C1 segment of cervical spinal cord (tissue), 14 donors: ENCODE measurements at places on chromosomes 2 and 18.

DNA sequence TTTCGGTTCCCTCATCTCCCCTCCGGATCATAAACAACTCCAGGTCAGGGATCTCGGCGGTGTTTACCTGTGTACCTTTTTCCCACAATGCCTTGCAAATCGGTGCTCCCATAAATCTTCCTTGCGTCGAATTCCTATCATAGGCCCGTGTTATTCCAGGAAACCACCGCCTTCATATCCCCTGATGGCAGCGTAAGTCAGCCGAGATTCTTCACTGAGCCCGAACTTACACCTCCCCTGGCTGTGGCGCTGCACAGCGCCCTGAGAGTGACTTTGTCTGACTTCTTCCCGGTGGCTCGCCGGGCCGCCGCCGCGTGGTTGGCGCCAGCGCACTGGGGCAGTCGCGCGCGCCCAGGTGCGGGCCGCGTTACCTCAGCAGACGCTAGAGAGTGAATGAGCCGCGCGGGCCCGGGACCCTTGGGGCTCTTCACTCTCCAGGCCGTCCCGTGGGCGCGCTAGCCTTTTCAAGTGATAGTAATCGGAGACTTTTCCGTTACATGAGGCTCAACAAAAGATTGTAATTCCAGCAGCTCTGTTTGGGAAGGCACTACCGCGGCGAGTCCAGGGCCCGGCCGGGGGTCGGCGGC lies 101.6 kb downstream of the SPTBN1 start:
- no peak for DNase-seq

DNA sequence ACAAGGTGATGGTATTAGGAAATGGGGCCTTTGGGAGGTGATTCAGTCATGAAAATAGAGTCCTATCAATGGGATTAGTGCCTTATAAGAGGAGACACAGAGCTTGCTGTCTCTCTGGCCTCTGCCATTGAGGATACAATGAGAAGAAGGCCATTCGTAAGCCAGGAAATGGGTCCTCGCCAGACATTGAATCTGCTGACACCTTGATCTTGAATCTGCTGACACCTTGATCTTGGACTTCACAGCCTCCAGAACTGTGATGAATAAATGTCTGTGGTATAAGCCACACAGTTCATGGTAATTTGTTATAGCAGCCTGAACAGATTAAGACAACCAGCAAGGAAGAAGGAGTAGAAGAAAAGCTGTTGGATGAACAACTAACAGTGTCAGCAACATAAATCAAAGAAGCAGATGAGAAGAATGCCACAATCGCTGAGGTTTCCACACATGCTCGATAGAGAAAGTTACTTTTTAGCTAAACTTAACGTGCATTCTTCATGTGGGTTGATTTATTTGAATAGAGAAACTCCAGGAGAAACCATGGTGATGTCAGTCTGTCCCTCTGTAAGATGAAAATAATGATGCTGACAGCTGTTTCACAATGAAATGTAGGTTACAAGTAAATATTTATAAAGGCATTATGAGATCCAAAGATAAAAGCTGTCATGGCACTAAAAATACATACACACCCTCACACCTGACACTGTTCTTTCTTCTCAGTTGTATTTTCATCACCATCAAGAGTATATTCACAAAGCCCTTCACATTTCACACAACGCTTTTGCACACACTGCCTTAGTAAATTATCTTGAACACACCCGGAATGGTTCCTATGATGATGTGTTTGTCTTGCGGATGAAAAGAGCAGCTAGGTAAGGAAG lies 153.7 kb upstream of the NCK2 start:
- no peak for DNase-seq

DNA sequence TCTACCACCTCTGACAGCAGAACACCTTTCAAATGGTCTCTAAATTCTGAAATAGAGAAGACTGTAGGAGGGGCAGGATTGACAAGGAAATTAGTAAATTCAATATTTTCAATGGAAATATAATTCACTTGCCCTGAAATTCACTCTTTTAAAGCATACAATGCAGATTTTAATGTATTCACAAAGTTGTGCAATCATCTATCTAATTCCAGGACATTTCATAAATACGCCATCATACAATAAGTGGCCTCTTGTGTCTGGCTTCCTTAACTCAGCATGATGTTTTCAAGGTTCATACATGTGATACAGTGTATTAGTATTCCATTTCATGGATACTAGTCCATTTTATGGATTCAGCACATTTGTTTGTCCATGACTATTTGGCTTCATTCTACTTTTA lies 74.2 kb downstream of the ZRANB3 start:
- no peak for DNase-seq

GRCh38 chr2:181363164-181363563 lies 94.0 kb upstream of the ITGA4 start:
- DNase-seq, result no peak

DNA sequence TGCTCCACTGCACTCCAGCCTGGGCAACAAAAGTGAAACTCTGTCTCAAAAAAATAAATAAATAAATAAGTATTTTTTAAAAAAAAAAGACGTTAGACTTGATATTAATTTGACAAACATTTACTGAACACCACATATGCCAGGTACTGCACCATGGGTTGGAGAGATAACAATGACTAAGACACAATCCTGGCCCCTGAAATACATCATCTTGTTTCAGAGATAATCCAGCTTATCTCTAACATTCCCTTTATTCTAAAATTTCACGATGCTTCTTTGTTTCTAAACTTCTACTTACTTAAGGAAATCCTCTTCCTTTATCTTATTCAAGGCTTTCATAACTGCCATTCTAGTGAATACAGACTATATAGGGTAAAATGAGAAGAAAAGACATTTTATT lies 55.0 kb upstream of the PEX13 start:
- no peak for DNase-seq

DNA sequence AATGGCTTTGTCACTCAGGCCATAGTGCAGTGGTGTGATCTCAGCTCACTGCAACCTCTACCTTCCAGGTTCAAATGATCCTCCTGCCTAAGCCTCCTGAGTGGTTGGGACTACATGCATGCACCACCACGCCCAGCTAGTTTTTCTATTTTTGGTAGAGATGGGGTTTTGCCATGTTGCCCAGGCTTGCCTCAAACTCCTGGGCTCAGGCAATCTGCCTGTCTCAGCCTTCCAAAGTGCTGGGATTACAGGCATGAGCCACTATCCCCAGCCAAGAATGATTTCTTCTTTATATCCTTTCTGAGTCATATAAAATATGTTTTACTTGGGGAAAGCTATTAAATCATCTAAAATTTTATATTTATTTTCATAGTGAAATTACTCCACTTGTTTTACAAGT lies 61.3 kb downstream of the CYBRD1 start:
- DNase-seq, result no peak

GRCh38 chr2:36455788-36456187 lies 100.2 kb downstream of the CRIM1 start:
- DNase-seq, result no peak

DNA sequence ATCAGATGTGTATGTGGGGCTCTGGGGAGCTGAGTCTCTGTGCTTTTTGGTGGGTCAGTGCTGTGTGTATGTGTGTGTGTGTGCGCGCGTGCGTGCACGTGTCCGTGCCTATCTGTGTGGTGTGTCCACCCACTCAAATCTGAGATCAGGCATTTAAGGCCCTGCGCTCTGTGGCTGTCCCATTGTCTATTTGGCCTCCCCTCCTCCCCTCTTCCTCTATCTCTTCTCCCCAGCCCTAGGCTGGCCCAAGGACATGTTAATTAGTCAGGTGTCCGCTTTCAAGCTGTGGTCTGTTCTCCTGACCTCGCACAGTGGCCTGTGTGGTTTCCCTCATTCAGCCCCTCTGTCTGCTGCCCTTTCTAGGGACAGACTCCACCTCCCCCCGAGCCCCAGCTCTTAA lies 136.4 kb downstream of the DYSF start:
- DNase-seq, result no peak

DNA sequence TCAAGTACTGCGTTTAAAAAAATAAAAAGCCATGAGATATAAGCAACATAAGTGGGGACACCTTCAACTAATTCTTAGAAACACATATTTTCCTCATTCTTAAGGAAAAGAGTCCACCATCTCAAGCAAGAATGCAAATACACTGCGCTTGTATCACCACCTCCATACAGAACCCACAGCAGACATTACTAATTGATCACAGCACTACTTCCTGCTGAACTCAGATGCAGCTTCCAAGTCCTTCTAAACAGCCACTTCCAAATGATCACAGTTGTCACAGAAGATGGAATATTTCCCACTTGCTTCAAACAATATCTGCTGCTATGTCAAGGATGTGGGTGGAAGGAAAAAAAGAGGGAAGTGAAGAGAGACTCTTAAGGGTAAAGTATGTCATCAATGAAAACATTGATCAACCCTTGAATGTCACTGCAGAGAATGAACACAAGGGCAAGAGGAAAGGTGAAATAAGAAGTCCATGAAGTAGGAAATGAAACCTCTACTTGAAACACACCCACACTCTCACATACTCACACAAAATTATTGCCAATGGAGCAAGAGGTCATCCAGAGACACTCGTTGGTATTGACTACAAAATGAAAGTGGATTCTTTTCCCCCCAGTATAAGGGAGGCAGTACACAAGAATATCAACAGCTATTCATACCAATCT lies 22.1 kb downstream of the TGFA start:
- no peak for DNase-seq

DNA sequence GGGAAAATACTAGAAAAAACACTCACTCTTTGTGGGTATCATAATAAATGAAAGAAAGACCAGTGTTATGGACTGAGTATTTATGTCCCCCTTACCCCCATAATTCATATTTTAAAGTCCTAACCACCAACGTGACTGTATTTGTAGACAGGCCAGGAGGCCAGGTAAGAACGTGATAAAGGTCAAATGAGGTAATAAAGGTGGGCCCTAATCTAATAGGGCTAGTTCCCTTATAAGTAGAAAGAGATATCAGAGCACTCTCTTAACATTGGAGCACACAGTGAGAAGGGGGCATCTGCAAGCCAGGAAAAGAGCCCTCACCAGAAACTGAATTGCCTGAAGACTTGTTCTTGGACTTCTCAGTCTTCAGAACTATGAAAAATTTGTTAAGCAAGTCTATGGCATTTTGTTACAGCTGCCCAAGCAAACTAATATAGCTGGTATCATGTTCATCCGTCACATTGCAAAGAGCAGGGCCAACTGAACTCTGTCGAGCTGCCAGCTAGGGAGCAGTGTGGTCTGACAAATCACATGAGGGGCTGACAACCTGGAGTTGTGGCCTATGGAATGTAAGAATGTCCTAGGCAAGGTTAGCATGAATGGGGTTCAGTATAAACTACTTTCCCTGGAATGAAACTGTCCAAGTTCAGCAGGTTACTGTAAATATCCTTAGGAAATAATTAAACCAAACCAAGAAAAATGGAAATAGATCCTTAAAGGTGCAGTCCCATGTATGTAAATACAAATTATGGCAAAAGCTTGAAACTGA lies 280.9 kb downstream of the ZNF385B start:
- DNase-seq, result no peak

GRCh38 chr2:98550165-98550564 lies 58.1 kb downstream of the COA5 start:
- DNase-seq, result no peak

- DNase-seq, result no peak
Measured at GRCh38 chr18:28766721-28767120, 589.8 kb upstream of the CDH2 start.

DNA sequence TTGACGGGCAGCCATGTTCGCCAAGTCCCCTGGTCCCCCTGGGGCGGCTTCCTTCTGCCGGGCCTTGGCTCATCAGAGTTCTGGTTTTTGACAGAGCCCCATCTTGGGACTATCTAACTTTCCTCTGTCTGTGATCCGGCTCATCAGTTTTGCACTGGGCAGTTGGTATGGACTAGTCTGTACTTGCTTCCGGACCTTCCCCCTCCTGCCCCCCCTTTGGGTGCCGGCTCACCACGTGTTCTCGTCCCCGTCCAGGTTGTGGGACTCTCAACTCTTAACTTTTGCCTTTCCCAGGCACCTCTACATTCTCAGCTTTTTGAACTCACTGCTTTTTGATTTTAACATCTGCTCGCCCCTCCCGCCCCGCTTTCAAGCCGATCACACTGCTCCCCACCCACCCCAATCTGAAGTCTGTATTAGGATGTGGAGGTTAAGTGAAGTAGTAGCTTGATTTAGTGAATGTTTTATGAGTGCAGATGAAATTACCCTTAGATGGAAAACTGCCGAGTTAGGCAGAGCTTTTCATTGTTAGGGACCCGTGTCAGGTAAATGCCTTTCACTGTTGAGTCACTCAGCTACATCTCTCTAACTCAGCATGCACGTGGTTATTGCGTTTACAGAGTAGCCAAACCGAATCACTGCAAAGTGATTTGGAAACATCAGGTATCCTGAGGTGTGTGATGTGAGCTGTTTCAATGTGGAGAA lies 874 bp downstream of the WDR43 start:
- no peak for DNase-seq

GRCh38 chr2:105744909-105745853 lies at the start of gene NCK2:
NCK2 (plus strand) TSS chr2:105744912; CDS start chr2:105855064, 110,152 bp downstream.
- DNase-seq, result peak; percentile 22

GRCh38 chr2:65373365-65373918 lies 59.0 kb downstream of the SPRED2 start:
- DNase-seq, result no peak
